T47D (cell line): ENCODE measurements at places on chromosomes 1 and 21.

GRCh38 chr1:163258181-163258580 is 55.5 kb upstream of the RGS5 start:
- DNase-seq = no peak

DNA sequence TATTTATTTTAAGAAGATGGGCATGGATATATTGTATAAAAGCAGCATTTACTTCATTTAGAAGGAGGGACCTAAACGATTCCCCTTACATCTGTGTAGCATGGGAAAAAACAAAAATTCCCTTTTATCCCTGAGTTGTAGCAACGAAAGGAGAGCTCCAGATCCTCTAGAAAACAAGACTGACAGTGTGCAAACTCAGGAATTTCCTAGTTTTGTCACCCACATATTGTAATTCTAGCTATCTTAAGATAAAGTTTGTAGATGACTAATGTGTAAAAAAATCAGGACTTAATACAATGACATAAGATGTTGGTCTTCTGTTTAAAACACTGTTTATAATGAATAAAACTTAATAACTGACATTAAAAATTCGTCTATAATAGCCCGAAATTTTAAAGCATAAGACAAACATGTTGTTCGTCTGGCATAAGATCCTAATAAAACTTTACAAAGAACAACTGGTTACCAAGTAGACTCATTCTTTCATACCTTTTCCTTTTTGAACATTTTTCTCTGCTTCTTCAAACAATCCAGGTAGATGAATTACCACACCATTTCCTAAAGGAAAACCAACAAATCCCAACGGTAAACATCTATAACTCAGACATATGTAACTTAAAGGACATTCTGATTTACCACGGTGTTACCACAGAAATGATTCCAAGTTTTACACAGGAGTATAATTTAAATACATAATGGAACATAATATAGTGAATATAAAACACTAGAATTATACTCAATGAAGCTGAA is 15.2 kb downstream of the ADSS2 start:
- no peak for DNase-seq

GRCh38 chr21:28602546-28602945 is 390.1 kb downstream of the LTN1 start:
- DNase-seq = no peak

DNA sequence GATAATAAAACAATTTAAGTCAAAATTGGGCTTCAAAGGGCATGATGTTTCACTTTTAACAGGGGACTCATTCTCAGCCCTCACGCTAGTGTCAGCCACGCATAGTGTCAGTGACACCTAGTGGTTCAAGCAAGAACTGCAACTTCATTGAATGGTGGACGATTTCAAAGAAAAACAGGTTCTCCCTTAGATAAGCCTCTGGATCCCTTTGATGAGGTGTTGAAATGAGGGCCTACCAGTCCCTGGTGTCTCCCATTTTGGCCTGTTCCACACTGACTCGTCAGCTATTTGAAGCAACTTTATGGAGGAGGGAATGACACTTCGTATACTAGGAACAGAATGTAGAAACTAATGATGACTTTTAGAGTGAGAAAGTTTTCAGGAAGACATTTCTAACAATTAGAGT is 56.2 kb downstream of the FCRL5 start:
- peak; percentile 29 for DNase-seq

DNA sequence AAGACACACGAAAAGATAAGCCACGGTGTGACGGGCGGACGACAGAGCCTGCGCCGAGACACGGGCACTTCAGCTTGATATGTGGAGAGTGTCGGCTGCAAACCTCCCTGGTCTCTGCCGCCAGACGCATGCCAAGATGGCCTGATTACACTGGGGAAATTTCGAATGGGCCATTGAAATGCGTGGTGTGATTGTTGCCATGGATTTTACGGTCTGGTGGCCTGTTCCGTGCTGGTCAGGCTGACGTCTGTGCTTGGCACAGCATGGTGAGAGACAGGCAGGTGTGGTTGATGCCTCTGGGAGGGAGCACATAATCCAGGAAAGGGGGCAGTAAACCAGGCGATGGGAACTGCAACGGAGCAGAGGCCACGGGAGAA is 105.6 kb upstream of the TMPRSS2 start:
- DNase-seq = no peak

DNA sequence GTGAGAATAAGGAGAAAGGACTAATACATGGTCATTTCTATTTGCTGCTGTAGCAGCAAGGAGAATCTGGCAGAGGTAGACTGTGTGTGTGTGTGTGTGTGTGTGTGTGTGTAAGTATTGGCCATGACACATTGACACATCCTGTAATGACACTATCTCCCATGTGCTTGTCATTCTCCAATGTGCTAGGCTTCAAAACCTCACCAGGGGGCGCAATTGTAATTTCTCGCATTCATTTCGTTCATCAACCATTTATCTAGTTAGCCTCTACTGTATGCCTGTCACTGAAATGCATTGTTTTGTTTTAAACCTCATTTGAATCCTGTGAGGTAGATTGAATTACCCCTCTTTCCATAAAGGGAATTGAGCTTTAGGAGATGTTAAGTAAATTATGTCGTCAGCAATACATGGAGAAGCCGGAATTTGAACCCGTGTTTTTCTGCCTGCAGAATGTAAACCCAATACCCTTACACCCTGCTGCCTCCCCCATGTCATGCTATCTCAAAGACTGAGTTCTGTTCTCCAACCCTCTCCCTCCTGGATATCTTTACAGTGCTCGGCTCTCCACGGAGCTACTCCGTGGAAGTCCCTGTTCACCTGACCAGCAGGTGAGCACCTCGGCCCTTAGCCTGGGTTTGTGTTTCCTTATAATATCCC is 100.8 kb downstream of the UCK2 start:
- DNase-seq = peak; percentile 57

- DNase-seq = no peak
Observed at GRCh38 chr1:30273456-30273855, 449.9 kb downstream of the MATN1 start.

GRCh38 chr1:22777388-22778057 is 66.9 kb downstream of the EPHB2 start:
- DNase-seq = no peak

DNA sequence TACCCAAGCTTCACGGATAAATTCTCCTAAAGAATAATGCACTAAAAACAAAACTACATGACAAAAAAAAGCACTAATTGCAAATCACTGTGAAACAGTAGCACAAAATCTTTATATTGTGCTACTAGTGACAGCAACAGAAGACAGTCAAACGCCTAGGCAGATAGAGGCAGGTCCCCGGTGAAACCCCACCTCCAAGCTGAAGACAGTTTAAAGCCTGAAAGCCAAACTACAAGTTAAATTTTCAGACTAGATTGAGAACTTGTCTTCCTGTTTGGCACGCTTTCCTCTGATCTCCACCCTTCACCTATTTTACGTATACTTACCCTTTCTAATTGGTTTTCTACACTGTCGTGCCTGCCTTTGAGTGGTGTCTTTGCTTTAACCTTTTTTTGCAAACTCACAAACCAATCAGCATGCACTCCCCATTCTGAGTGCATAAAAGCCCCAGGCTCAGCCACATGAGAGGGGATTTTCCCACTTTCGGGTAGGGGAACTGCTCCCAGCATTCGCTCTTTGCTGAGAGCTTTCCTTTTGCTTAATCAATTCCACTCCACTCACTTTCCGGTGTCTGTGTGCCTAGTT is 3.6 kb upstream of the BACH1 start:
- DNase-seq = no peak

DNA sequence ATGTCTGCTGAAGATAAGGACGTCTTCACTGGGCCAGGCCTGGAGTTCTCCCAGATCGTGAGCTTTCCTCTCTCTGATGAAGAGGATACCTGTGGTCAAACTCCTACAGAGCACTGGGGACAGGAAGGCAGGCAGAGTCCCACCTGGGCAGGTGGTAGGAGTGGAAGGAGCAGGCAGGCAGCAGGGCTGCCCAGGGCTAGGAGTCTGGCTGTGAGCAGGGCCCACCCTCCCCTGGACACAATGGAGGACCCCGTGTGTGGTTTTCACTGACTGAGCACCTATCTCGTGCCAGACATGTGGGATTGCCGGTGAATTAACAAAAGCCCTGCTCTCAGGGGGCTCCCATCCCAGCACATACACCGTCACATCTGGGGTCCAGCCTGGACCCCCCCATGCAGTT is 4.9 kb upstream of the SAMD11 start:
- no peak for DNase-seq

DNA sequence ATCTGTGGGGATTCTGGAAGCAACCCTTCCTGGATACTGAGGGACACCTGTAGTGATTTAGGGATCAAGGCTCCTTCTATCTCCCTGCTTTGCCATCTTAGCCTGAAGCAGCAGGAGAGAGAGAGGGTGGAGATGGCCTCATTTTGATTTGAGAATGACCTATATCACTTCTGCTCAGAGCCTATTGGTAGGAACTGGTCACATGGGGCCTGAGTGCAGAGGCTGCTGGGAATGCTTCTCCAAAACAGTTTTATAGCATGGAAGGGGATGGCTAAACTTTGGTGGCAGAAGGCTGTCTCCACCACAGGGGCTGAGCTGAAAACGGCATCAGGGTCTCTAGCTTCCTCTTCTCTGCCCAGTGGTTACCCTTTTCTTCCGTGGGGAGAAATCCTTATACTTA is 105.8 kb downstream of the TBX19 start:
- DNase-seq = no peak

DNA sequence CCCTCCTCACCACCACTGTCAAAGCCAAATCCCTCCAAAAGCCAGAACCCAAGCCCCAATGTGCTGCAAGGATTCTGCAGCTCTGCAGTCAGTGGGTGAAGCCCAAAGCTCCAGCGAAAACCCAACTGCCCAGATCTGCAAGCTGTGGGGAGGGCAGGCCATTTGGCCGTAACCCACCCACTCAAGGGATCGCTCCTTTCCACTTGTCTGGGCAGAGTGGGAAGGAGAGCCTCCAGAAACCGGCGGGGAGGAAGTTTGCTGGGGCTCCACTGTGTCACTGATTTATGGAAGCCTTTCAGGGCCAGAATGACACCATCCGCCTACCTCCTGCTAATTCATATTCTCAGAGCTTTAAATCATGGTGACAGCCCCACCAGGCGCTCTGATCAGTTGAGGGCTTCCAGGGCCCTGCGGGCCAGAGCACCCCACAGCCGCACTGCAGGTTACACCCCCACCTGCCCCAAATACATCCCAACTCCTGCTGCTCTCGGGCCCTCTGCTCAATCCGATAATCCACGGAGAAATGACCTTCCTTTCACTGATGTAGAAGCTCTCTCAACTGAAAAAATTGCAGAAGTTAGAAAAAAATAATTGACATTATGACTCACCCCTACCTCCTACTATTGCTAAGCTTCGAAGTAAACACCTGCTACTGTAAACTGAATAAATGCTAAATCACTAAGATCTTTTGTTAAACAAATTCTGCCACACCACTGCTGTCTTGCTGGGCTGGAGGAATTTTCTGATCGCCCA is 40.6 kb upstream of the RAB4A start:
- DNase-seq = no peak

DNA sequence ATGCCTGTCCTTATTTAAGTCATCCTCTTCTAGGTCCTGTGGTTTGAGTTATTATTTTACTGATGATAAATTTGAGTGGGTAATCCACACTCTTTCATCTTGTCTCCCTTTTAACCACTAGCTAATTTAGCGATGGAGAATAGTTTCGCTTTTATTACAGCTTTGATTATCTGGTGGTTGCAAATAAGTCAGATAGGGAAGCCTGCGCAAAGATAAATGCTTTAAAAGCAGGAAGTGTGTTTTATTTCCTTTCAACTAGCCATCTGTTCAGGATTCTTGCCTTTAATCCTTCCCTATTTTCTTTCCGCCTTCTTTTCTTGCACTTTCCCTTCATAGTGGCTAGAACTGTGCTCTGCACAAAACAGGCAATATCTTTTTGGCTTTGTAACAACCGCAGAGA is 129.0 kb downstream of the TGFB2 start:
- no peak for DNase-seq

DNA sequence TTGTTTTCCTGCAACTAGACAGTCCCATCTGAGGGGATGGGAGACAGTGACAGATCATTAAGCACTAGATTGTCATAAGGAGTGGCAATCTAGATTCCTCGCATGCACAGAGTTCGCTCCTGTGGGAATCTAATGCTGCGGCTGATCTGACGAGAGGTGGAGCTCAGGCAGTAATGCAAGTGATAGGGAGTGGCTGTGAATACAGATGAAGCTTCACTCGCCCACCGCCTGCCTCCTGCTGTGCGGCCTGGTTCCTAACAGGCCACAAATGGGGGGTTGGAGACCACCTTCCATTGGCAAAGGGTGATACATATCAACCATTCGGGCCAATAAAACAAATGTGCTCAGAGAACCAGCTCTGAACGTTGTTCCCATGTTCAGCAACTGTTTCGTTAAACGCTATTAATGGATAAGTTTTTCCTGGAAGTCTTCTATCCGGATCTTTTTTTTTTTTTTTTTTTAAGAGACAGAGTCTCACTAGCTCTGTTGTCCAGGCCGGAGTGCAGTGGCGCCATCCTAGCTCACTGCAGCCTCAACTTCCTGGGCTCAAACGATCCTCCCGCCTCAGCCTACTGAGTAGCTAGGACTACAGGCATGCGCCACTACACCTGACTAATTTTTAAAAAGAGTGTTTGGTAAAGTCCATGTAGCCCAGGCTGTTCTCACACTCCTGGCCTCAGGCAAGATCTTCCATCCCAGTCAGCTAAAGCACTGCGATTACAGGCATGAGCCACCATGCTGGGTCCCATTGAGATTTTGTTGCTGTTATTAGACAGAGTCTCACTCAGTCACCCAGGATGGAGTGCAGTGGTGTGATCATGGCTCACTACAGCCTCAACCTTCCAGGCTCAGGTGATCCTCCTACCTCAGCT is 8.7 kb upstream of the RSRP1 start:
- no peak for DNase-seq

- no peak for DNase-seq
Observed at GRCh38 chr1:208536212-208536611, 292.0 kb upstream of the PLXNA2 start.

DNA sequence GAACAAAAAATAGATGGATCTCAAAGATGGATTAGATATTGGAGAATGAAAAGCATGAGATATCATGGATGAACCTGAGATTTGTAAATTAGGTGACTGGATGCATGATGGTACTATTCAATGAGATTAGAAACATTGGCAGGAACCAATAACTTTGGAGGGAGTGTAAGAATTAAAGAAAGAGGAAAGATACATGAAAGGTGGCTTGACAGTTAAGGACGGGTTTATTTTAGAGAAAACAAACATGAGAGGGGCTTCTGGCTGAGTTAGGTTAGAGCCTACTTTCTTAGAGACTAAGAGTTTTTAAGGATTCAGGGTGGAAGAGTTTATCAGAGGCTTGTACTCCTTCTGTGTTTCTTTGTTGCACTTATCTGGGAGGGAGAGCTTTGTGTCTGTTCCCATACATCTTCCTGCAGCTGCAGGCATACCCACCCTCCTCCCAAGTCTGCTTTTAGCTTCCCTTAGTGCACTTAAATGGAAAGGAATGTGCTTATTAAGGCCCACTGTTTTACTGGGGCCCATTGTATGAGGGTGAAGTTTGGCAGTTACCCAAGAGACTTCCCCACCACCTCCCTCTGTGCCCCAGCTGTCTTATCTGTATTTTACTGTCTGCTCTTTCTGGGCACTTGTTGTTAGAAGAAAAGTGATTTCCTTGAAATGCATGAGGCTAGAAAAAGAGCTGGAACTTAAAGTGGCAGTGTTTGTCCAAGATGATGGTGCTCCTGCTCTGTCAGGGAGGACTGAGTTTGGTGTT is 26.1 kb upstream of the CR2 start:
- DNase-seq = no peak

- no peak for DNase-seq
Observed at GRCh38 chr1:65896721-65897120, 104.0 kb downstream of the PDE4B start.
